ENCODE measurements at places on chromosomes 7 and 10.

- DNase-seq, result no peak
Observed at GRCh38 chr10:83562381-83562780, 576.9 kb upstream of the GHITM start.

GRCh38 chr7:76048668-76048988 lies 722 bp downstream of the MDH2 start:
- no peak for DNase-seq

GRCh38 chr7:71723859-71724258 lies 591.9 kb downstream of the GALNT17 start:
- DNase-seq, result no peak

- DNase-seq, result no peak
Observed at GRCh38 chr10:132893090-132893489, 49.3 kb downstream of the CFAP46 start.

DNA sequence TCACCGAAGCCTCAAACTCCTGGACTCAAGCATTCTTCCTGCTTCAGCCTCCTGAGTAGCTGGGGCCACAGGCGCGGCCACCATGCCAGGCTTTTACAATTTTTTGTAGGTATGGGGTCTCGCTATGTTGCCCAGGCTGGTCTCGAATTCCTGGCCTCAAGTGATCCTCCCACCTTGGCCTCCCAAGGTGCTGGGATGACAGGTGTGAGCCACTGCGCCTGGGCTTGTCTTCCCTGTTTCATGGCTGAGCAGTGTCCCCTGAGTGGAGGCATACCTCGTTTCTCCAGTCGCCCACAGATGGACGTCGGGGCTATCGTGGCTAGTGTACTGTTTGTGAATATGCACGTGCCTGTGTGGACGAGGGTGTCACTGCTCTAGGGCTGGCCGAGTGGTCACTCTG lies 11.3 kb downstream of the INPP5A start:
- no peak for DNase-seq

GRCh38 chr10:105756386-105756785 lies 1115.3 kb downstream of the SORCS3 start:
- DNase-seq, result no peak
